SJSA1 (cell line): ENCODE measurements at places on chromosomes 16 and 17. TPM values are rescaled to one million over a fixed set of nuclear protein-coding genes. Genes with fewer than 3 reads are reported as not detected.

ZNF385C gene
- total RNA-seq = not detected in 2 replicates

SULT1A3 gene
- 3.6 and 5.8 TPM in 2 replicates for total RNA-seq

CRYM gene
- not detected in 2 replicates for total RNA-seq

TCAP gene
- total RNA-seq = 0.11 TPM in 1 of 2 replicates, not detected in the other

SOST gene
- total RNA-seq = 0.37 TPM in 1 of 2 replicates, not detected in the other

STAC2 gene
- not detected in 2 replicates for total RNA-seq

MAP2K6 gene
- total RNA-seq = 1.4 and 2.1 TPM in 2 replicates

NEUROD2 gene
- not detected in 2 replicates for total RNA-seq

HOXB1 gene
- not detected in 2 replicates for total RNA-seq

HS3ST2 gene
- total RNA-seq = not detected in 2 replicates

ITGAX gene
- 0.09 TPM in 1 of 2 replicates, not detected in the other for total RNA-seq

YBX2 gene
- total RNA-seq = not detected in 2 replicates

TK1 gene
- total RNA-seq = 305 and 456 TPM in 2 replicates

DHX8 gene
- total RNA-seq = 75.2 and 81.7 TPM in 2 replicates

CLDN6 gene
- not detected in 2 replicates for total RNA-seq
